ENCODE measurements at places on chromosomes 3 and 15. TPM values are rescaled to one million over a fixed set of nuclear protein-coding genes. Genes with fewer than 3 reads are reported as not detected.

SLC15A2 gene
- 0.12 TPM for total RNA-seq

SLC9C1 gene
- not detected for total RNA-seq

GOLGA8H gene
- total RNA-seq = 2.4 TPM

C3orf80 gene
- total RNA-seq = 0.92 TPM

FGD5 gene
- total RNA-seq = 0.03 TPM

OCA2 gene
- 0.28 TPM for total RNA-seq

CPLX3 gene
- total RNA-seq = not detected

CLDN16 gene
- 0.16 TPM for total RNA-seq

CYP1A2 gene
- total RNA-seq = not detected

ALPK3 gene
- total RNA-seq = 0.07 TPM

GOLGA8J gene
- 0.09 TPM for total RNA-seq

PCSK6 gene
- 12.4 TPM for total RNA-seq

C3orf85 gene
- total RNA-seq = not detected

ACTRT3 gene
- total RNA-seq = 2.6 TPM

PRRT3 gene
- 1.8 TPM for total RNA-seq

DNAH12 gene
- total RNA-seq = 0.09 TPM

CLDN1 gene
- 15.3 TPM for total RNA-seq

RBP2 gene
- total RNA-seq = not detected

C2CD4A gene
- total RNA-seq = 0.17 TPM

SEMA5B gene
- 0.31 TPM for total RNA-seq

KY gene
- total RNA-seq = 0.09 TPM

EMC7 gene
- 139 TPM for total RNA-seq

INSYN1 gene
- 3.2 TPM for total RNA-seq

ANKUB1 gene
- not detected for total RNA-seq

NANOGP8 gene
- total RNA-seq = not detected
